ENCODE measurements at places on chromosomes 1 and 21.
A peak's percentile ranks its signal among the peaks of the same experiment; 100 is the strongest.

DNA sequence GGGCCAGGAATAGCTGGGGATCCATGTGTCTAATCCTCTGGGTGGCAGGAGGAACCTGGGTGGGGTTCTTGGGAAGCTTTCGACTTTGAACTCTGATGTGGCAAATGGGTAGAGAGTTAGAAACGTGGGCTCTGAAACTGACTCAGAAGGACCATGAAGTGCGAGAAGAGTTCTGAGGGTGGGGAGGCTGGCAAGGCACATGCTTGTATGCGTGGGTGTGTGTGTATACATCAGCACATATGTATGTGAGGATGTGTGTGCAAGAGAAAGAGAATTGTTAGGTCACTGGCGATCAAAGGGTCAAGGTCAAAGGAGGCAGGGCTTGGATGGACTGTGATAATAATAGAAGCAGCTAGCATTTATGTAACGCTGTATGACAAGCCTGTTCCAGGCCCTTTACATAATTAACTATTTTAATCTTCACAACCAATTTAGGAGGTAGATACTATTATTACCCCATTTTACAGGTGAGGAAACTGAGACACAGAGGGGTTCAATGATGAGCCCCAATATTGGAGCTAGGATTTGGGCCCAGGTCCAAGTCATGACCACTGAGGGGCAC, 84.5 kb upstream of the POU3F1 start:
- DNase-seq, result no peak

DNA sequence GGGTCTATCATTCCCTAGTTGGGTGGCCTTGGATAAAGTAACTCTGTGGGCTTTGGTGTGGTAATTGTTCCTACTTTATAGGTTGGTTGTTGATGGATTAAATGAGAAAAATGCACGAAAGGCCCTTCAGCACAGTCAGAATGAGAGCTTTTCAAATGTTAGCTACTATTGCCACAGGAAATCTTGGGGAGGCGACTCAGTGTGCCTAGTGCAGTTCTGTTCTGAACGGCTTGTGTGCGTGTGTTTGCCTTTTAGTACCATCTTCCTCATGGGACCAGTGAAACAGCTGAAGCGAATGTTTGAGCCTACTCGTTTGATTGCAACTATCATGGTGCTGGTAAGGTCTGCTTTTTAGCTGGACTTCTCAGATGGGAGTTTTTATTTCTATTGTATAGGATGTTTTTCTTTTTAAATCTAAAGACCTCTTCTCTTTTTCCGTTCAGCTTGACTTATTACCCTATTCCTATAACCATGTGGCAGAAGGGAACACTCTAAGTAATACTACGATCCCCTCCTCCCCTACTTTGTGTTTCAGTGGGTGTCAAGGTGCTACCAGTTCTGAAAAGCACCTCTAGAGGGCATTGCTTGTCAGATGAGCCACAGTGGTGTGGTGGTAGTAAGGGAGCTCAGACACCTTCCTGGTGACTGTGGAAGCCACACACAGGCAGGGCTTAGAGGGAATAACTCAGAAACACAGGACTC, 9.2 kb downstream of the SFT2D2 start:
- peak; percentile 72 for DNase-seq

- DNase-seq, result no peak
Measured at GRCh38 chr1:38571726-38572125, 287.8 kb downstream of the RRAGC start.

DNA sequence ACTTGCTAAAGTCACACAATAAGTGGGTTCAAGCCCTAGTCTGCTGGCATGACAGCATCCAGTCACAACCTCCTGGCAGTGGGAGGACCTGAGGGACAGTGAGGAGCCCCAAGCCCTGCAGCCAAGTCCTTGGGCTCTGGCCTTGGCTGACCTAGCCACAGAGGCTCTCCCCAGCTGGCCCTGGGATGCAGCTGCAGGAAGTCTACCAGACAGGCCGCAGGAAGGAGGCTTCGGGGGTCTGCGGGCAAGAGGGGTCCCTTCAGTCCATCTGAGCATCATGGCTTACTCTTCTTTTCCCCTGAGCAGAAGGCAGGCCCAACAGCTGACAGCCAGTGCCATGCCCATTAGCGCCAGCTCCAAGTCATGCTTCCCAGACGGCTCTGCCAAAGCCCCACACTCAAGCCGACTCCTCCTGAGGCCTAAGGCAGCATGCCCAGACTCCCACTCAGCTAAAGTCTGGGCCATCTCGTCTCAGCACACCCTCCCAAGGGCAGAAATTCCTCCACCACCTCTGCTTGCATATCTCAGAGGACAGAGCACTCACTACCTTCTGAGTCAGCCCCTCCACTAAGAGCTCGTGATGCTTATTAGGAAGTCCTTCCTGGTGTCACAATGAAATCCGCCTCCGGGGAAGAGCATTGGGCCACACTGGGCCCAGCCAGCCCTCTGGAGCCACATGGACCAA, 20.1 kb downstream of the SLC1A7 start:
- no peak for DNase-seq

GRCh38 chr1:51686450-51686849, 69.6 kb downstream of the OSBPL9 start:
- no peak for DNase-seq

DNA sequence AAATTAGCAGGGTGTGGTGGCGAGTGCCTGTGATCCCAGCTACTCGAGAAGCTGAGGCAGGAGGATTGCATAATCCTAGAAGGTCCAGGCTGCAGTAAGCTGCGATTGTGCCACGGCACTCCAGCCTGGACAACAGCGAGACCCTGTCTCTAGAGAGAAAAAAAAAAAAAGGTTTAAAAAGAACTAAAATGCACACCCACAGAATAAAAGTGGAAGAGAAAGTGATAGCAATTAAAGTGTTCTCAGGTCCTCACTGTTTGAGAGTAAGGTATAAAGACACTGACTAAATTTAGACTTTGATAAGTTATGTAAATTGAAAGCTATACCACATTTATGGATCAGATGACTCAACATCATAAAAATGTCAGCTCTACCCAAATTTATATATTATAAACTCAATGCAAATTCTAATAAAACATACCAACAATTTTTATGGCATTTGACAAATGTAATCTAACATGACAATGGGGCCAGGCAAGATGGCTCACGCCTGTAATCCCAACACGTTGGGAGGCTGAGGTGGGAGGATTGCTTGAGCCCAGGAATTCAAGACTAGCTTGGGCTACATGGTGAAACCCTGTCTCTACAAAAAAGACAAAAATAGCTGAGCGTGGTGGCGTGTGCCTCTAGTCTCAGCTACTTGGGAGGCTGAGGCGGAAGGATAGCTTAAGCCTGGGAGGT, 11.8 kb downstream of the ZBTB17 start:
- DNase-seq, result no peak

- DNase-seq, result no peak
Measured at GRCh38 chr1:228149406-228150119, at the start of gene GJC2. Gene GJC2, plus strand, starts transcription at chr1:228149930. Its CDS starts 7,829 bp downstream, at chr1:228157759.

DNA sequence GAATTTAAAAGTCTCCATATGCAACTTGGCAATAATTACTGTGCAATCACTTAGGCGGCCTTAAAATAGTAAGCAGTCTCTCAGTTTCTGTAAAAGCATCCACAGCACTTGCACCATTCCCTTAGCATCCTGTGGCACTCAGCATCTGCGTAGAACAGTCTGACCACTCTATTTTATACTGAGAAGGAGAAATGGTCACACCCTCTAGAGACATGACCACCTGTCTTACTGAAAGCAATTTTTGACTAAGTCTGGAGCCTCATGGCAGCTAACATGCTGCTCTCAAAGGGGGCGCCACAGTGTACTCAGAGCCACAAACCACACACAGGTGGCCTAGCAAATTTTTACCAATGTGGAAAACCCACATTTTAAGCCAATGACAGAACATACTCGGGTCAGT, 62.0 kb downstream of the KCNK1 start:
- DNase-seq, result no peak

DNA sequence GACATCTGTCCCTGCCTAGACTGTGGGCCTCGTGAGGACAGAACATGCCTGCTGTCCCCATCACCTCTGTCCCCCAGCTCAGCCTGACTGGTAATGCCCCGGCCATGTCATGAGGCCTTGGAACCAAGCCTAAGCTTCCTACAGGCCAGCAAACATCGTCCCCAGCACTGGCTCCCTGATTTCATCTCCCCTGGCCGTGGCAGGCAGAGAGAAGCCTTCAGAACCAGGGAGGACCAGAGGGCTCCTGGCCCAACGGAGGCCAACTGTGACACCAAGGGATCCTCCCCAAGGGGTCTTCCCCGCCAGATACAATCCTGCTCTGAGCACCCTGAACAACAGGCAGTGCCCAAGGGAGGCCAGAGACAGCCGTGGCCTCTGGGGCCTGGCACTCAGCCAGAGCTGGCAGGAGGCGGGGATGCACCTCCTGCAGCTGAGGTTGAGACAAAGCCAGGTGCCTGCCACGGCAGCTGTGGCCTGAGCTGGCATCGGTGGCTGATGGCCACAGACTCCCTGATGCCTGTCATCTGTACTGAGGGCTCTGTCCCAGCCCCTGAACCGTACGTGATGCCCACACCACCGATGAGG, 9.9 kb upstream of the NPHP4 start:
- no peak for DNase-seq

DNA sequence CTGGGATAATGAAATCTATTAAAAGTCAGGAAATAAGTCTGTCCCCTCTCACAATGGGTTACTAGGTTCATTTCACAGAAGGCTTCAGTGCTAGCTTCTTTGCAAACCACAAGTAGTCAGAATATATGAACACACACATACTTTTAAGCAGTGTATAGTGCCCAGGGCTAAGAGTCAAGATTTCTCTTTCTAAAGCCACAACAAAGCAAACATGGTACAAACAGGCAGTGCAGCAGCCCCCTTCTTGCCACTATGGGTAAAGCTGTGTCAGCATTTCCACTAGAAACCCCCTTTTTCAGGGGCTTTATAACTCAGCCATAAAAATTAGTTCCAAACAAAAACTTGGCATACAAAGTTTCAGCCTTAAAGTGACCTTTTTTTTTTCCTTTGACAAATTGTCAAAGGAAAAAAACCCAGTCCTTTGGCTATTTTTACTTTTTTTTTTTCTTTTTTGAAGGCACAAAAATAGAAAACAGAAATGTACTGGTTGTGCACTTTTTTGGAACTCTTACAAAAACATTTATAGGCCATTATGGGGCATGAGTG, 315.4 kb downstream of the LMO4 start:
- DNase-seq, result no peak

- DNase-seq, result no peak
Measured at GRCh38 chr1:162293073-162293692, 83.5 kb downstream of the SPATA46 start.

DNA sequence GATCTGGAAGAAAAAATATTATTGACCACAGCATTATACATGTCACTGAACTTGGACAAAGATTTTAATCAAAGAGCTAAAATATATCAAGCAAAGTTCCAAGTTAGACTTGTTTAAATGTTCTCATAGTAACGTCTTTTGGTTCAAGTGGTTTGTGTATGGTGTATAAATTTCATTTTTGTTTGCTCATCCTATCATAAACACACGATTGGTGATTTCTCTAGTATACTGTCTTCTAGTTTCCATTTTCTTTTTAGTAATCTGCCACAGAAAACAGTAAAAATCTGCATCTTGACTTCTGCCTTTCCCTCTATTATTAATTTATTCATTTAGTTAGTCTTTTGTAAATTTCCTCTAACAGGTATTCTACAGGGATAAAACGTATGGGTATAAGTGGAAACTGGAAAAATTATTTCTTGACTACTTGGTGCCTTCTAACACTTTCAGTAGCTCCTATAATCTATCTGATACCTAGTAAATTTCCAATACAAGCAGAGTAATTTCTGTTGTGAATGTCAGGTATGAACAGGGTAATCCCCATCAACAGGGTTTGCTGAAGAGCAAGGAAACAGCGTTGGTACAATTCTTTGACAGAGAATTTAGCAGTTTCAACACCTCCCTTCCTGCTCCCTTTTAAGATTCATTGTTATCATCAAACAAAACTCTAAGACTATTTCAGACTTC, 268.0 kb downstream of the PTPRC start:
- no peak for DNase-seq

GRCh38 chr1:236534151-236534651, 10.4 kb downstream of the LGALS8 start:
- peak; percentile 42 for DNase-seq

GRCh38 chr1:231421971-231422797, at the start of gene EGLN1:
Gene EGLN1, minus strand, starts transcription at chr1:231422287. Its CDS starts 399 bp downstream, at chr1:231421888.
- peak; percentile 92 for DNase-seq

DNA sequence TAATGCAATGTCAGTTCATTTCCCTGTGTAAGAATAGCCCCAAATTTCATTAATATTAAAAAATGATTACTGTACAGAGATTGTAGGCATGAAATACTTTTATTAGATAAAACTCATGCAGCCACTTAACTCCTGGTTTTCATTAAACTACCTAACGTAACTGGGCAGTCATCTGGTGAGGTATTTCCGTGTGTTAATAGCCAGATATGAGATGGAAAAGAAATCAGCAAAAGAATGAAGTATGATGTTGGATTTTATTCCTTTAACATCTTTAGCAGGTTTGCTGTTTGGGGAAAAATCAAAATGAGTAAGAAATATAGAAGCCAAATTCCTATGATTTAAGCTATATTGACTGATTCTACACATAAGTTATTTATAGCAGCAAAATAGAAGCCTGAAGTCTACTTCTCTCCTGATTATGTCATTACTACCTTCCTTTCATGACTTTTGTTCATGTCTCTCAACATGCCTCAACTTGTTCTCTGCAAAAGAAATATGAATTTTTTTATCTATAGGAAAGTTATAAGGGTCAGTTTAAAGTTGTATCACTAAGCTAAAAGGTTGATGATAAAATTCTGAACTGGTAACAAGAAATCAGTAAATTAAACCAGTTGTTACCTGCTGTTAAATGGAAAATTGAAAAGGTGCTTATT, 42.6 kb downstream of the CCDC18 start:
- no peak for DNase-seq

DNA sequence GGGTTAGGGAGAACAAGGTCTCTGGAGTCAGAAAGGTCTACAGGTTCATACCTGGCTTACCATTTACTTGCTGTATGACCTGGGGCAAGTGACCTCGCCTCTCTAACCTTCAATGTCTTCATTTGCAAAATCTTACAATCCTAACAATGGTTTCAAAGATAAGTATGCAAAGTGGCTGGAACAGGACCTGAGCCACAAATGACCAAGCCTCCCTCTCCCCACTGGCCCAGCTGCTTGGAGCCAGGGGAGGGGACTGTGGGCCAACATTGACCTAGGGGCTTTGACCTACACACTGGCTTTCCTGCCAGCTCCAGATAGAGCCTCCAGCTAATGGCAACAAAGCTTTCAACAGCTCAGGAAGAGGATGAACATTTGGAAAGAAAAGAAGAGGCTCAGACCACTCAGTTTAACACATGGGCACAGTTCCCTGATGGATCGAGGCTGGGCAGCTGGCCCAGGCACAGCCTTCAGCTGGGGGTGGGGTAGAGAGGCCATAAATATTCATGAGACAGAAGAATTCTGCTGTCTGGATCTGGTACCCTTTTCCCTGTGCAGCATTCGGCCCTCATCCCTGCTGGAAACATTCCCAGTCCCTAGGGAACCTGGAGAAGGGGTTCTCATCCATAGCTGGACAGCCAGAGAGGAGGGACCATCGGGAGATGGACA, 12.9 kb downstream of the PTAFR start:
- no peak for DNase-seq

DNA sequence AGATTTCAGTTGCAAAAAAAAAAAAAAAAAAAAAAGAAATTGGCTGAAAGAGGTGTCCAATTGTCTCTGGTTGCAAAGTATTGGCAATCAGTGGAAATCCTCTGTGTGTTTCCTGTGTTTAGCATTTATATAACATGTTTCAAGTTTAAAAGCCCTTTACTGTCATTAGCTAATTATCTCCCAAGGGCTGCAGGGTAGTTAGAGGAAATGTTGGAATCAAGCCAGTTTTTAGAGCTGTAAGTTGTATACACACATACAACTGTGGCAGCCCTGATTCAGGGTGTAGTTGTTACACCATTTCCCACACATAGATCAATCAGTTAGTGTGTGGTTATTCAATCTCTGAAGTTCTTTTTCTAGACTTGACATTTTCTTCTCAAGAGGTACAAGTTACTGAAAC, 8.9 kb upstream of the ZNF326 start:
- no peak for DNase-seq

- DNase-seq, result no peak
Measured at GRCh38 chr1:227459977-227460376, 103.4 kb upstream of the ZNF678 start.

Data from ACHN (cell line).